ENCODE measurements at places on chromosomes 7 and 10.

DNA sequence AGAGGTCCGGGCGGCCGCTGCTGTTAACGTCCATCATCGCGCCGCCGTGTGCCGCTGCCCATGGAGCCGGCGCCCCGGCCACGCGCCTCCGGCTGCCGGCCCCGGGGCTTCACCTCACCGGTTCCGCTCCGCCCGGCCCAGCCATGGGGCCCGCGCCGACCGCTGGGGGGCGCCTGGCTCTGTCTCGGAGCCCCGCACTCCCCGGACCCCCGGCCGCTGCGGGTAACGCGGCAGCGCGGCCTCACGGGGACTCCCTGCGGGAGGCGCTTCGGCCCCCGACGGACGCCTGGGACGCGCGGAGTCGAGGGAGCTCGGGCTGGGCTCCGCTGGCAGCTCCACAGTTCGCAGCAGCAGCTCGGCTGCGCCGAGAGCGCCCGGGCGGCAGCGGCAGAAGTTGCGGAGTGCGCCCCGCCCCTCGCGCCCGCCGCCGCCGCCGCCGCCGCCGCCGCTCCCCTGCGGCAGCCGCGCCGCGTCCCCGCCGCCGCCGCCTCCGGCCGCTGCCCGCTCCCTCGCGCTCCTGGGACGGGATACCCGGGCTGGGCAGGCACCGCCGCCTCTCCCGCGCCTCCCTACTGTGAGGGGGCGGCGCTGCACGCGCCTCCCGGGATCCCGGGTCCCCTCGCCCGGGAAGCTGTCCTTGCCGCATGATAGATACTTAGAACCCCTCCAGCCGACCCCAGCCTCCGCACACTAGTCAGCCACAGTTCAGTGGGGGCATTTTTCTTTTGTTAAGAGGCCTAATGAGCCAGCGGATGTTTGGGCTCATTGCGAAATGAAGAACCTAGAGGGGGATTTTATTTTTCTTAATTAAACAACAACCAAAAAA, at the start of gene HTR7:
Gene HTR7, minus strand, starts transcription at position 405 of the 826 bp plus-strand sequence. Its CDS starts 368 bp downstream, at position 37.
- DNase-seq: no peak

DNA sequence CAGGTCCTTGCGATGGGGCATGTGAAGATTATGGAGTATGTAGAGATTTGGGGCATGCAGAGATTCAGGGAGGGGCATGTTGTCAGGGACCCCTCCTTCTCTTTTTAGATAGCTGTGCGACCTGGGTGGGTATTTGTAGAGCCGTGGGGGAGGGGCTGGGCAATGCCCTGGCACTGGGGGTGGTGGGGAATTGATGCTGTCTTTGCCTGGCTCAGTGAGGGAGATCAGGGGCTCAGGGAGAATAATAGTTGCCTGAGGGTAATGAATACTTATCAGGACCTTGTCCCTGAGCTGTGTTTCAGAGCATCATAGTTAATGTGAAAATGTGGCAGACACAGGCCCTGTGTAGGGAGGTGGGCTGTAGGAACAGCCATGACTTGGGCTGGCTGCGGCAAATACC, 3.5 kb downstream of the RAMP3 start:
- DNase-seq: no peak

DNA sequence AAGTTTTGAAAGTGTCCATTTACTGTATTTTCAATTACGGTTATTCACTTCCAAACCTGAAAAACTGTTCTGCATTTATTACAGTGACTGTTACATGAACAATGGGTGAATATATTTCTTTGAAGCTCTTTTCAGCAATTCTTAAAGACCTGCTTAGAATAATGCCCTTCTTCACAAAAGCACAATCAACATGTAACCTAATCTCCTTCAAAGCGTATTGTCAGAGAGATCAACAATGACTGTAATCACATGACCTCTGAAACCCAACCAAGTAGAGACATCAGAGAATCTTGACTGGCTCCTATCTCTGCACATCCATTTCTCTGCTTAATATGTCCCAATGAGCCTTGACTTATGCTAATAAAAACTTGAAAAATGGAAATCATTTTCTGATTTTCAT, 126.7 kb downstream of the NRCAM start:
- no peak for DNase-seq

DNA sequence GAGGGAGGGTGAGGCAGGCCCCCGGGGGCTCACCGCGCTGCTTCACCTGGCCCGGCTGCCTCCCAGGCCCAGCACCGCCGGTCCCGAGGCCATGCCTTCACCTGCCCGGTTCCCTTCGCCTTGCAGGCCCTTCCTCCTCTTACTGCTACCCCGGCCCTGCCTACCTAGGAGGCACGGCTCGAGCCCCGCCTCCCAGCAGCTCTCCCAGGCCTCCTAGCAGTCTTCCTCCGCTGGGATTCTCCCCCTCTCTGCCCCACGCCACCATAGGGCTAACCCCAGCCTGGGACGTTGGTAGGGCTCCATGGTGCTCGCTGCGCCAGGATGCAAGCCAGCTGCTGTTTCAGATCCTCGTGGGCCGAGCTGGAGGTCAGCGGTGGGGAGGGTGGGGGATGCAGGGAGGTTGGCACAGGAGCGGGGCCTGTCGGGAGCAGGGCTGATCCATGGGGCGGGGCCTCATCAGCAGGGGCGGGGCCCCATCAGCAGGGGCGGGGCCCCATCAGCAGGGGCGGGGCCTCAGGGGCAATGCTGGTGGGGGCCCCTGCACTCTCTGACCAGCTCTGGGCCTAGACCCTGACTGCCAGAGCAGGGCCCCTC, 63.3 kb downstream of the RASGEF1A start:
- DNase-seq: no peak

DNA sequence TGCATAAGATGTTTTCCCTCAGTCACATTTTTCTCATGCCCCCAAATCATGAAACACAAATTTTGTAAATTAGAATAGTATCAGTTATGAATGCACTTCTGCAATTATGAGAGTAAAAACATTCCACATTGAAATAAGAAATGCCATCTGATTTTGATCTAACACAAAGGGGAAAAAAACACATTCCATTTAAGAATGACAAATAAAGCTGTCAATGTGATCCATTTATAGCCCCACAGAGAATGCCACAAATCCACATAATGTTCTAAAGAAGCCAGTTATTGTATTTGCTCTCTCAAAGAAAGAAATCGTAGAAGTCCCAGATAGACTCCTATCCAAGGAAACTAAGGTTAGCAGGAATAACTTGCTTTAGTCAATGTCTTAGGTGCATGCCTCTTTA, 48.7 kb upstream of the RHOBTB1 start:
- DNase-seq: no peak

- DNase-seq: no peak
Measured at GRCh38 chr7:66869660-66870450, 51.2 kb upstream of the TMEM248 start.

- DNase-seq: no peak
Measured at GRCh38 chr7:40489844-40490602, 355.2 kb downstream of the SUGCT start.

DNA sequence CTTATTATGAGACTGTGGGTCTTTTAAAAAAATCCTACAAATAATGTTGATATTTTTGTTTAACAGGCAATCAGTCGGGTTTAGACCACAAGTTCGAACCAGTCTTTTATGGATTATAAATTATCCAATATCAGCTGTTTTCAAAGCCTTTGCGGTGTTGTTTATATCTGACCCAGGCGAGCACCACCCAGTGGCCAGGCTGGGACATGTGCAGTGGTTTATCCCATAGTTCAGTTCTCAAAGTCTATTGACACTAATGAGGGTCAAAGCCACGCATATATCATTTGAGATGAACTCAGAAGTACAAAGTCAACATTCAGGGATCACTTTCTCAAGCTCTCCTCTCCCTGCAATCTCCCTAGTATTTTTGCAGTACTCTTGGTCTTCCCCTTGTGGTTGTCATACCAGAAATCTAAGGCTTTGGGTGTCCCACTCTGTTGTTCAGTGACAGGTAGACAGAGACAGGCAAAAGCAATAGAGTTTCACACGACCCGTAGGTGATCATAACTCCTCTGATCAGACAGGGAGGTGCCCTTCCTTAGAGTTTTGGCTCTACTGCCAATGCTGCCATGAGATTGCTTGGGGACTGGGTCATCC, 117.4 kb upstream of the POM121L12 start:
- no peak for DNase-seq

- DNase-seq: no peak
Measured at GRCh38 chr10:19628767-19629560, 187.3 kb upstream of the PLXDC2 start.

GRCh38 chr10:52050429-52051047, 263.5 kb upstream of the DKK1 start:
- no peak for DNase-seq

GRCh38 chr10:101512738-101513137, 75.3 kb downstream of the POLL start:
- DNase-seq: no peak

DNA sequence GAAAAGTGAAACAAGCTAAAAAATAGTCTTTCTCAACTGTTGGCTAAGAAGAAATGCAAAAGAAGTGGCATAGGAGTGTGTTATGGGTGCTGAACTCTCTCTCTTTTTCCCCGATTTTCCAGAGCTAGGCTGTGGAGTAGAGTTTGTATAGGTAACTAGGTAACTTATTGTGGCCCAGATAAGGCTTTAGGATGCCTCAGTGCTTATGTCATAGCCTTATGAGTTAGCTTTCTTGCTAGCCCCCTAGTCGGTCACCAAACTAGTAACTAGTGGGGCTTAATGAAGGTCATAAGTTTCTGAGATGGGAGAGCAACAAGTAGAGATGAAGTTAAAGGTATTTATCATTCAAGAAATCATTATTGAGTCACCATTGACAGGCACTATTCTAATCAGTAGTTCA, 32.4 kb downstream of the BPGM start:
- no peak for DNase-seq

DNA sequence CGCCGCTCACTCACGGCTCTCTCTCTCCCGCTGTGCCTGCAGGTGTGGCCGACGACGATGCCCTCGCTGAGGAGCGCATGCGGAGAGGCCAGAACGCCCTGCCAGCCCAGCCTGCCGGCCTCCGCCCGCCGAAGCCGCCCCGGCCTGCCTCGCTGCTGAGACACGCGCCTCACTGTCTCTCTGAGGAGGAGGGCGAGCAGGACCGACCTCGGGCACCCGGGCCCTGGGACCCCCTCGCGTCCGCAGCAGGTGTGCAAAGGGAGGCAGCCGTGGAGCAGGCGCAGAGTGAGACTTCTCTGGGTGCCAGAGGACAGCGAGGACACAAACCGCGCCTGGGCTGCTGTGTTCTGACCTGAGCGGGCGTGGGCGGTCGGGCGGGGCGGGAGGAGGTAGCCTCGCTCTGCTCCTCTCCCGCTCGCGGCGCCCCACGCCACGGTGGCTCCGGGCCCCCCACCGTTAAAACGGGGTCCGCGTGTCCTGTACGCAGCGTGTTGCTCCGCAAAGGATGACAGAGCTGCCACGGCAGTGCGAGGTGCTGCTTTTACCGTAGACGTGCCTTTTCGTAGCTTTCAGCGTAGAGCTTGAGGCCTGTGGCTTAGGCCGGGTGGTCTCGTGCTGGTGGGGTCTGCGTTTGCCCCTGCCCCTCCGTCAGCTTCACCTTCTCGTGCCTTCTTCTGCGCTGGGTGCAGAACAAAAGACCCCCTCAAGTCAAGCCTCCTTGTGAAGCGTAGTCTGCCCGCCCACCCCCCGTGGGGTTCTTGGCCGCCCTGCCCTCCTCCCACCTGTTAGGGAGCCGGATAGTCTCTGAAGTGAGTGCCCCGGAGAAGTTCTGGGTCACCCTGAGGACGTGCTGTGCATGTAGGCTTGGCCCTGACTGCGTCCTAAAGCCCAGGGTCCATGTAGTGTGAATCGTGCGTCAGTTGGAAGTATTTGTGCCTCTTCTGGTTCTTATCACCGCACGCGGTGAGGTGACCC, 73.2 kb downstream of the DNAJB6 start:
- DNase-seq: no peak

GRCh38 chr10:6487920-6488319, 92.2 kb downstream of the PRKCQ start:
- no peak for DNase-seq

DNA sequence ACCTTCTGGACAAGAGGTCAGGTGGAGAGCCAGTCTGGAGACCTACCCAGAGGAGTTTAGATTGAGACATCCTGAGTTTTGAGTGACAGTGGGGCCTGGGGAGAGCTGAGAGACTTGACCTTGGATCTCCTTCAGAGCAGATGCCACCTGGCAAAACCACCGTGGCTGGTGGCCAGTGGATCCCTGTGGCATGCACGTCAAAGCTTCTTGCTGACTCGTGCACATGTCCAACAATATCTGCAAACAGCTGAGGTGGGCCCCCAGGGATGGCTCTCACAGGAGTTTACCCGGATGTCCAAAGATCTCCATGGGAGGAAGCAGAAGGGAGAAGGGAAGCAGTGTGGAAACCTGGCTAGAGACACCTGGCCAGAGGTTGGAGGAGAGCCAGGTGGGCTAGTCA, 230.5 kb downstream of the FANK1 start:
- no peak for DNase-seq

- no peak for DNase-seq
Measured at GRCh38 chr10:3559527-3559926, 225.5 kb downstream of the KLF6 start.

GRCh38 chr10:108244443-108245228, 1080.1 kb upstream of the SORCS1 start:
- DNase-seq: no peak

DNA sequence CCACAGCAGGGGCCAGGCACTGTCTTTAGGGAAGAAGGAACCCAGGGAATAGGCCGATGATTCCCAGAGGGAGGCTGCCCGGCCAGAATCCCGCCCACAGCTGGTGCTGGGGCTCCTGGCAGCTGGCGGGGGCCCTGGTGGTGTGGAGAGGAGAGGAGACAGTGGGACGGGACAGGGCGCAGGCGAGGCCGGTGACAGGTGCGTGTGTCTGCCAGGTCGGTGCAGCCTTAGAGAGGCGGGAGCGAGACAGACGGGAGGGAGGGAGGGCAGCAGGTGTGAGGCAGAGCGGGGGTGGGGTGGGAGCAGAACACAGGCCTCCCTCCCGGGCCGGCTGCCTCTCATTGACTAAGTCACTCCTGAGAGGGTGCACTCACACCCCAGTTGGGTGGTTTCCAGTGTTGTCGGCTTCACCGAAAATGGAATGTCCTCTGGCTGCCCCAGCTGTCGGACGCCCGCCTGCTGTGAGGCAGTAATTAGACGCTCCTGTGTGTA, 55.2 kb downstream of the ELFN1 start:
- no peak for DNase-seq

GRCh38 chr7:26663874-26664273, 200.5 kb downstream of the SKAP2 start:
- no peak for DNase-seq

- DNase-seq: peak; percentile 66
Measured at GRCh38 chr10:110357252-110357780, 52.6 kb upstream of the SMNDC1 start.

All from stimulated activated CD4-positive, alpha-beta T cell treated with anti-CD3 and anti-CD28 coated beads, Interleukin-4, amount 100 ng/mL, for 48 hours (primary cell).